ENCODE measurements at places on chromosomes 4 and X.
A peak's percentile ranks its signal among the peaks of the same experiment; 100 is the strongest.

DNA sequence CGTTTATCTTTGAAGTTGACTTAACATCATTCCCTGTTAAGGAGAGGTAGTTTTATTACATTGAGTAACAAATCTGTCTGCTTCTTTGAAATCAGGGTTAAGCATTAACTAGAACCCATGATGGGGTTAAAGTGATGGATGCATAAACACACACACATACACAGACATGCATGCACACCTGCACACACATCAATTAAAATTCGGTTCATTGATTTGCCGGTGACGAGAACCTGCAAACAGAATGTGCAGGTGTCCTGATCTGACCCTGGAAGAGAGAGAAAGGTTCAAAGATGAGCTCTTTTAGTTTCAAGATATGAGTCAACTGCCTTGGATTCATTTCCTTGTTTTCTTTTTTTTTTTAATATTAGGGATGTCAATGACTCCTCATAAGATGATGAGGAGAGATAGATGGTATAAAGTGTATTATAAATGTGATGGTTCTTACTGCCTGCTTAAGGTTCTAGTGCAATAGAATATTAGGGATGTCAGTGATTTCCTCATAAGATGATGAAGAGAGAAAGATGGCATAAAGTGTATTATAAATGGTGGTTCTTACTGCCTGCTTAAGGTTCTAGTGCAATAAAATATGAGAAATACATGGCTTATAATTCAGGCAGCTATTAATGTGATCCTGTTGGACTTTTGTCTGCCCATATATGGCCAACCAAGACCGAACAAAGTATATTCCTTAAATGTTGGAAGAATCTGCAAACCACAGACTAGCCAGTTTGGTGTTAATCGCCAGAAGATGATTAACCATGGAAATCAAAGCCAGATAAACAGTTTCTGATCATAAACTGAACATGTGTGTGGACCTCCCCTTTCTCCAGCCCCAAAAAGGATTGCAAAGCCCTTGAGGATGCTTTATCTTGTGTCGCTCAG is 14.1 kb upstream of the CD99 start:
- no peak for DNase-seq

DNA sequence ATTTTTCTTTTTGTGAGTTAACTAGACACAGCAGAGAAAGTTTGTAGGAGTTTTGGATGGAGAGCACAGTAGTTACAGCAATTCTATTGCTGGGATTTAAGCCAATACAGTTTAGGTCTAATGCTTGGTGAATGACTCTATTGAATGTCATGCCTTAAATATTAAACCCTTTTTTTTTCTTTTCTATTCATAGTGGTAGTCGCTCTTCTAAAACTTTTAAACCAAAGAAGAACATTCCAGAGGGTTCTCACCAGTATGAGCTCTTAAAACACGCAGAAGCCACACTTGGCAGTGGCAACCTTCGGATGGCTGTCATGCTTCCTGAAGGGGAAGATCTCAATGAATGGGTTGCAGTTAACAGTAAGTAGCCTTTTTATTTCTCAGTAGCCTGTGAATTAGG is 34.8 kb upstream of the DCK start:
- no peak for DNase-seq

GRCh38 chr4:38674258-38675144 is 10.5 kb downstream of the KLF3 start:
- DNase-seq: no peak

DNA sequence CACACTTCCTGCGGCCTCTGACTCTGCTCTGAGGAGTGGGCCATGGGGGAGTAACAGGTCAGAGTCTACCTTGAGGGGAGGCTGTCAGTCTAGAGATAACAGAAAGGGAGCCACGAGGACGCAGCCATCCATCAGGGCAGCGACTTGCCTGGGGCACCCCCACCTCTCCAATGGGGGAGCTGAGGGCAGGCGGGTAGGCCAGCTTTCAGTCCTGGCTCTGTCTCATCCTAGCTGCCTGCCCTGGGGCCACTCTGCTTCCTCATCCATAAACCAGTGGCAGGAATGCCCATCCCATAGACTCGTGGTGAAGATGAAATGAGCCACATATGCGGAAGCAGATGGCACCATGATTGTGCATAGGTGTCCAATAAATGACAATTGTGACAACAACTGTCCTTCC is 13.2 kb downstream of the MAGED2 start:
- DNase-seq: no peak

GRCh38 chr4:83240379-83240875 is 44.2 kb downstream of the COQ2 start:
- DNase-seq: no peak

DNA sequence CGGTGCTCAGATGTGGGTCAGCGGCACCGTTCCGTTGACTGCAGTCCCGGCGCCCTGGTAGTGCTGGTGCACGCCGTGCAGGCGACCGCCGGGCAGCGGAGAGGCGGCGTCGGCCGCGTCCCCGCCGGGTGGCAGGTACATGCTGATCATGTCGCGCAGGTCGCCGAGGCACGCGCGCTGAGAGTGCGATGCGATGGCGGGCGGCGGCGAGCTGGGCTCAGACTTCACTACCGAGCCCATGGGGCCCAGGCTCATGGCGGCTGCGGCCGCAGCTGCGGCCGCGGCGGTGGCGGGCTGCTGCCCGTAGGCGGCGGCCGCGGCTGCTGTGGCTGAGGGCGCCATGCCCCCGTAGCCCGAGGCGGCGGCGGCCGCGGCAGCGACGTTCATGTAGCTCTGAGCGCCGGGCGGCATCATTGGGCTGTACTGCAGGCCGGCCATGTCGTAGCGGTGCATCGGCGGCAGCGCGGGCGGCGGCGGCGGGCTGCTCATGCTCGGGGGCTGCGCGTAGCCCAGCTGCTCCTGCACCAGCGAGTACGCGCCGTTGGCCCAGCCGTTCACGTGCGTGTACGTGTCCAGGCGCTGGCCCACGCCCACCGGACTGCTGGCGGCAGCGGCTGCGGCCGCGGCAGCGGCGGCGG is 1.0 kb downstream of the SOX3 start:
- DNase-seq: no peak

- DNase-seq: no peak
Observed at GRCh38 chrX:130857207-130857606, 45.8 kb downstream of the ENOX2 start.

- no peak for DNase-seq
Observed at GRCh38 chr4:93775551-93775950, 53.0 kb upstream of the ATOH1 start.

DNA sequence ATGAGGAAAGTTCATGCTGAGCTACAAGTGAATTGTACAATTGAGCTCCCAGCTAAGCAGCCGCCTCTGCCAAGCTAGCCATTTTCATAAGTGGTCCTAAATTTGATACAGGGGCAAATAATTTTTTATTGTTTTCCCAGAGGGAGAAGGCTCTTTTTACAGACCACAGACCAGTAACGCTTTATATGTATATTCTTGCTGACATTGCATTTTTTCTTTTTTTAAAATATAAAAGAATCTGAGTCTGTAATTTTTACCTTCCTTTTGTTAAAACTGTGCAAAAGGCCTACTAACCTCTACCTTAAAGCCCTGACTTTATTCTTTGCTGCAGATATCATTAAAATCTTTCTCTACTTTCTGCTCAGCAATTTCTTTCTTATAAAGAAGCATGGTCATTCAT is 501.2 kb upstream of the INTU start:
- peak; percentile 47 for DNase-seq

GRCh38 chr4:181293541-181293940 is 949.7 kb upstream of the TENM3 start:
- no peak for DNase-seq

DNA sequence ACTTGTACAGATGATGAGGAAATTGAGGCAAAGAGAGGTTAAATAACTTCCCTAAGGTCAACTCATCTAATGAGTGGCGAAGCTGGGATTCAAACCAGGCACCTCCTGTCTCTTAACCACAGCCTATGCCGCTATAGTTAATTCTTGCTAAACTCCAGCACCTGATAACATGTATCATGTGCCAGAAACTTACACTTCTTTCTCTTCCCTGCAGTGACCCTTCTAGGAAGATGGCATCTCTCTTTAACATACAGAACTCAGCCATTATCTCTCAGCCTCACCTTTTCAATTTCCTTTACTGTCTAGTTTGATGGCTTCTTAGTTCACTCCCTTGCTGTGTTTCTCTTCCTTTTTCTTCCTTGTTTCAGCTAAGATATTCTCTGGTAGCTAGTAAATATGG is 2.5 kb downstream of the VBP1 start:
- DNase-seq: no peak

GRCh38 chr4:156656896-156657295 is 314.7 kb downstream of the PDGFC start:
- no peak for DNase-seq

DNA sequence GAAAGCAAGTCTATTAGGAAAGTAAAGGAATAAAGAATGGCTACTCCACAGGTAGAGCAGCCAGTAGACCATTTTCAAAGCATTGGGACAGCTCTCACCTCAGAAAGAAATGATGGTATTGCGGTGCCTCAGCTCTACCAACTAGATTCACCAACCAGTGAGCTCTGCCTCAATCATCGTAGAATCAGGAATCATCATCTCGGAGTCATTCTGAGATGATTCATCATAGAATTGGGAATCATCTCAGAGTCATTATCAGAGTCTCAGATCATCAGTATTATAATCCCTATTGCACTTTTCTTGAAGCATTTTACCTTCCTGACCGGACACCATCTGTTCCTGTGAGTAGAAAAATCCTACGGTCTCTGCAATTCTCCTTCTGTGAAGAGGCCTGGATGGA is 17.5 kb upstream of the SAT1 start:
- DNase-seq: no peak

GRCh38 chr4:154211506-154211905 is 280.1 kb downstream of the DCHS2 start:
- no peak for DNase-seq

GRCh38 chr4:112526061-112526460 is 10.1 kb upstream of the NEUROG2 start:
- no peak for DNase-seq

GRCh38 chr4:152512483-152512882 is 23.4 kb downstream of the FBXW7 start:
- no peak for DNase-seq

DNA sequence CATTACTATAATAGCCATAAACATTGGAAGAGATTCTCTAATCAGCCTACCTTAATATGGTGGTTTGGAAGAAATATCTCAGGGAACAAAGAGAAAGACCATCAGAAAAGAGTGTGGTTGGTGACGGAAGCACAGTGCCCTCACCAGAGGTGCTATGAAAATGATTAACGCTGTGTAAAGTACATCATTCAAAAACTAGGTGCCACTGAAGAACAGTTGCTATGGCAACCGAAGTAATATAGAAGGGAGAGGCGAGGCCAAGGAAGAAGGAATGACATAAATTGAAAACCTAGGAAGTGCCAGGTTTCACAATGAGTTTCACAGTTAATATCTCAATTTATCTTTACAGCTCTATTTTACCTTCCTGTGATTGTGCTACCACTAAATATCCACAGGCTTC is 57.0 kb upstream of the ARSJ start:
- DNase-seq: no peak

DNA sequence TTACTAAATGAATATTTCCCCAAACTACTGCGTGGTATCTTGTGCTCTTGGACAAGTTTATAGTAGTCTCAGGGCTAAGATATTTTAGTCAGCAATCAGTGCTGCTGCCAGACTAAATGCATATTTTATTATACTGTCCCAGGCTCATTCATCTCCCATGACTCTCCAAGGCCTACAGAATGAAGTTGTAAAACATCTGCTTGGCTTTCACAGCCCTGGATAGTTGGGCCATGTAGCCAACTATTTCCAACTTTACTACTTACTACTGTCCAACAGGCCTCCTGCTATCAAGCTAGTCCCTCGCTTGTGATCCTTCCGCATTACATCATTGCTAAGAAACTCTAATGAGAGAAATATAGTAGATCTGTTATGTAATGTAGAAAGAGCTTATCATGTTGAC is 31.4 kb downstream of the MAGEB16 start:
- DNase-seq: no peak

GRCh38 chr4:29536745-29537144 is 1183.4 kb upstream of the PCDH7 start:
- DNase-seq: no peak

GRCh38 chrX:13520936-13521335 is 48.5 kb upstream of the EGFL6 start:
- DNase-seq: no peak

GRCh38 chr4:145602129-145602760 is 16.9 kb upstream of the MMAA start:
- DNase-seq: no peak

- peak; percentile 3 for DNase-seq
Observed at GRCh38 chrX:24259544-24260240, 54.2 kb downstream of the SUPT20HL2 start.

- DNase-seq: no peak
Observed at GRCh38 chrX:46624090-46624786, 50.7 kb downstream of the CHST7 start.

- DNase-seq: no peak
Observed at GRCh38 chr4:185752872-185753271, 59.1 kb downstream of the SORBS2 start.

DNA sequence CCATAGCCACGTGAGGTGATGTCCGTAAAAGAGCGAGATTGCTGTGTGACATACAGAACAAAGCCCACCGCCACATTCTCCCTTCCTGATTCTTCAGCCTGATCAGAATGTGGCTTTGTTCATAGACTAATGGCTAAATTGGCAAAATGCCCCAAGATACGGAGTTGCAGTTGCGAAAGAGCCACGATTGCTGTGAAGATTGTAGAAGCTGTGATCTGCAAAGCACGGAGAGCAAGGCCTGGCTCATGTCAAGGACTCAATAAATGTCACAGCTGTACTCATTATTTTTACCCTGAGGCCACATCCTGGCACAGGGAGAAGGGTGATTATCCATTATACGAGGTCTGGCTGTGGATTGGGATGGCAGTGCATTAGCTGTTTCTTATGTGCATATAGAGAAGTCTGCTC is 34.2 kb downstream of the ARSD start:
- DNase-seq: no peak

GRCh38 chr4:87030755-87031441 is 96.1 kb downstream of the AFF1 start:
- no peak for DNase-seq

GRCh38 chr4:2931512-2932301 is 31.5 kb downstream of the NOP14 start:
- no peak for DNase-seq

- DNase-seq: no peak
Observed at GRCh38 chr4:40511036-40511614, 118.5 kb downstream of the RBM47 start.

DNA sequence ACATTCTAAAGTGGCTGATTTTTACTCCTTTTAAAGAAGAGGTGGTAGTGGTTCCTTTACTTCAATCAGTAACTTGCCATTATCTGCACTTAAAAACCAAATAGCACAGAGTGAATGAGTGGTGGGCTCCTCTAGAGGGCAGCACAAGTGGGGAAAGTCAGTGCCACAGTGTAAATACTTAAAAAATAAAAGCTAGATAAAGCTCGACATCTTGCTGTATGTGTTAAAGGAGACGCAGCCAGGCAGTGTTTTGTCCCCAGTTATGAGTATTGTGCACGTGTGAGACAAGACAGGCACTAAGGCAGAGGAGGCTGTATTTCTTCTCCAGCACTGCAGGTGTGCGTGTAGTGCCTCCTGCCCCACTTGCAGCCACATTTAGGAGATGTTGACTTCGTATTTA is 24.6 kb downstream of the NAP1L5 start:
- no peak for DNase-seq

GRCh38 chr4:176443117-176443516 is 123.4 kb downstream of the SPCS3 start:
- no peak for DNase-seq

GRCh38 chrX:97367125-97367524 is 483.4 kb downstream of the RPA4 start:
- DNase-seq: no peak
